ENCODE measurements at places on chromosomes 6 and 20.

- no peak for DNase-seq
Measured at GRCh38 chr20:41631826-41632225, 13.6 kb upstream of the CHD6 start.

GRCh38 chr20:64247307-64247618 is 8.3 kb upstream of the PCMTD2 start:
- DNase-seq = no peak

- DNase-seq = no peak
Measured at GRCh38 chr20:3798908-3799248, 2.8 kb downstream of the CDC25B start.

DNA sequence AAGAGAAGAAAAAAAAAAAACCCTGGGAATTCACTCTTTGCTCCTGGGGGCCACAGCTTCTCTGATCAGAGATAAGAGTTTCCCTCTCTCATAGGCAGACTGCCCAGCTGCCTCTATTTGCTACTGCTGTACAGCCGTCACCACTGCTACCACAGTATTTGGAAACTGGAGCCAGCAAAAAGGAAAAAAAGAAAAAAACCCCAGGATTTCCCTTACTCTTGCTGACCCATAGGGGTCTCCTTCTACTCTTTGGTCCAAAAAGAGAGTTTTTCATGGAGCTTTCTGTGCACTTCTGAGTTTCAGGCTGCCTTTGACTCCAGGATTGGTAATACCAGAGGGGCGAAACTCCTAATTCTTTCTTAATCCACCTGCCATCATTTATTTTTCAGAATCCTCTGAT is 89.7 kb downstream of the MDGA1 start:
- DNase-seq = no peak
